CD14-positive monocyte (primary cell): ENCODE measurements at places on chromosomes 13 and 19.
A peak's percentile ranks its signal among the peaks of the same experiment; 100 is the strongest.

GRCh38 chr19:18317961-18318800, 4.7 kb downstream of the LSM4 start:
- no peak for DNase-seq

DNA sequence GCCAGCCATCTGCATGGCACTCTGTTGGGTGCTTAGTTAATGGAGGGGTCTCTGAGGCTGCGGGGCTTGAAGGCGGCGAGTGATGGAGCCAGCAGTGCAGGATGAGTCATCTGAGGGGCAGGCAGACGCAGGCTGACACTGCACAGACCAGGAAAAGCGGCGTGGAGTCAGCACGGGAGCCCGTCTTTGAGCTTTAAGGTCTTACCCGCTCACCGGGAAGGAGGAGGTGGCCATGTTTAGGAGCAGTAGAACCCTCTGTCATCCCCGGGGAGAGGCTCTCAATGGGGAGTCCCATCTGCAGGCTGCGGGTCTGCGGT, 13.1 kb downstream of the NAXD start:
- DNase-seq, result no peak

GRCh38 chr19:55641426-55642152, 787 bp downstream of the ZNF580 start:
- DNase-seq, result no peak

- DNase-seq, result peak; percentile 2
Measured at GRCh38 chr13:108176685-108177274, 38.6 kb downstream of the LIG4 start.

GRCh38 chr13:112651311-112651710, 38.5 kb upstream of the ATP11A start:
- no peak for DNase-seq

GRCh38 chr19:35332817-35333216, 3.8 kb downstream of the CD22 start:
- no peak for DNase-seq

GRCh38 chr19:459724-460511, 915 bp downstream of the SHC2 start:
- DNase-seq, result no peak
